Stimulated activated CD4-positive, alpha-beta T cell treated with anti-CD3 and anti-CD28 coated beads, Interleukin-1b, Interleukin-23, amount 100 ng/mL, for 24 hours (primary cell): ENCODE measurements at places on chromosomes 5 and 9.

DNA sequence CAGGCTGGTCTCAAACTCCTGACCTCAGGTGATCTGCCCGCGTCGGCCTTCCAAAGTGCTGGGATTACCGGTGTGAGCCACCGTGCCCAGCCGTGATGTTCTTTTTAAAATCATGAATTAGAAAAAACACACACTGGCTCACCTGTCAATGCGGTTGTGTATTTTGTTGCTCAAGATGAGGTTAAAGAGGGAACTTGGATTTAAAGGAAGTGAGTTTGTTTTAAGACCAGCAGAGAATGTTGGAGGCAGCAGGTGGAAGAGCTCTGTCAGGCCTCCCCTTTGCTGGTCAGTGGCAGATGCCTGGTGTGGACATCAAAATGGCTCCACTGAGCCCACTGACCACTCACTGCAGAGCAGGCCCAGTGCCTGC lies 38.9 kb downstream of the WNK2 start:
- no peak for DNase-seq

DNA sequence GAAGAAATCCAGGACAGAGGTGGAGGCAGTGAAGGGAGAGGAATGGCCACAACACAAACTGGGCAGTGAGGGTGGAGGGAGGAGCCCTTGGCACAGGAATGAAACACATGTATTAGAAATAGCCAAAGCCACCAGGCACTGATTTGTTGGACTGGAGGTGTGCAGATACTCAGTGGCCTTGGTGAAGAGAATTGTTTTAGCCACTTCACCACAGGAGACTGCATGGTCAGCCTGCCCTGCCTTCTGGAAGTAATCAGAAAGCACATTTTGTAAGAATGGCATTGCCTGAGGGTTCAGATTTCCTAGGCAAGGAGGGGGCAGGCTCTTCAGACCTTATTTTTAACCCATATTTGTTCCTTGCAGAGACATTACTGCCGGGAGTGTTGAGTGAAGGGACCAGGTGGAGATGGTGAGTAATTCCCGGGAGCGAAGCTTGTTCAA lies 2.2 kb downstream of the SGCD start:
- no peak for DNase-seq

DNA sequence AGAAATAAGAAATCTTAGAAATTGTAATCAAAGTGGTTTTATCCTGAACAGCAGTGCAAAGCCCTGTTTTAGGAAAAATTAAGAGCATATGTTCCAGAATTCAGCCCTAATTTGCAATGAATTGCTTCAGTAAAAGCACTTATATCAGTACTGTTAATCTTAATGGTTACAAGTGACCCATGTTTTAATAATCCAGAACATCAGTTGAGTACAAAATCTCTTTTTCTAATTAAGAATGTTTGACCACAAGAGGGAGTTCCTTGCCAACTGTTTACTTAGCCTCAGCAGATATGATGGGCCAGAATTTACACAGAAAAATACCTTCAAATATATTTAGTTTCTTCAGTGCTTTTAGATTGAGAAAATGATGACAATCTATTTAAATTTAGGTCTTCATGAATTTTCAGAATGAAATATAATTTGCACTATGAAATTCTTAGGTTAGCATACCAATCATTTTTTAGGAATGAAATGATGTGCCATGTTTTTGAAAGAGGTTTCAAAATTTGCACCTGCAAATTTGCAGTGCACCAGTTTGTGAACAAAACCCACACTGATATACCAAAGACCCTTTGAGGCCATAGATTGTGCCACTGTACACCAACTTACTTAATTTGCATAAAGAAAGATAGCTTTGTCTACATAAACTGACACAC lies 926.3 kb upstream of the ARRDC3 start:
- DNase-seq = no peak

- no peak for DNase-seq
These were observed 29.1 kb downstream of the MTX3 start for GRCh38 chr5:79961716-79962574.

- DNase-seq = no peak
These were observed 11.1 kb upstream of the TTC23L start for GRCh38 chr5:34827588-34828506.

DNA sequence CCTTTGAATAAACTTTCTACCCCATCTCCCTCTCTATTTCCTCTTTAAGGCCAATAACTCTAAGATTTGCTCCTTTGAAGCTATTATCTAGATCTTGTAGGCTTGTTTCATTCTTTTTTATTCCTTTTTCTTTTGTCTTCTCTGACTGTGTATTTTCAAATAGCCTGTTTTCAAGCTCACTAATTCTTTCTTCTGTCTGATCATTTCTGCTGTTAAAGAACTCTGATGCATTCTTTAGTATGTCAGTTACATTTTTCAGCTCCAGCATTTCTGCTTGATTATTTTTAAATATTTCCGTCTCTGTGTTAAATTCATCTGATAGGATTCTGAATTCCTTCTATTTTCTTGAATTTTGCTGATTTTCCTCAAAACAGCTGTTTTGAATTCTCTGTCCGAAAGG lies 15.3 kb upstream of the LIX1 start:
- no peak for DNase-seq

DNA sequence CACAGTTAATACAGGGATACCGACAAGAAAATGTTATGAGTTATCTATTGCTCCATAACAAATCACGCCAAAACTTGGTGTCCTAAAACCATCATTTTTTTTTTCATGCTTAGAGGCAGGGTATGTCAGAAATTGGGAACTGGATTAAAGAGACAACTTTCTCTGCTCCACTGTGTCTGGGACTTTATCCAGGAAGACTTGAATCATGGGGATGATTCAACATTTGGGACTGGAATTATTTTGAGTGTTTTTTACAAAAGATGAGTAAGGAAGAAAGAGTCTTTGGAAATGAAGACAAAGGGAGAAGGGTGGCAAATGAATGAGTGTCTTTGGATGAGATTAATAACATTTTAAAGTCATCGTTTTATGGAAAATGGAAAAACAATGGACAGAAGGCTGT lies 1883.7 kb upstream of the C9orf72 start:
- no peak for DNase-seq

DNA sequence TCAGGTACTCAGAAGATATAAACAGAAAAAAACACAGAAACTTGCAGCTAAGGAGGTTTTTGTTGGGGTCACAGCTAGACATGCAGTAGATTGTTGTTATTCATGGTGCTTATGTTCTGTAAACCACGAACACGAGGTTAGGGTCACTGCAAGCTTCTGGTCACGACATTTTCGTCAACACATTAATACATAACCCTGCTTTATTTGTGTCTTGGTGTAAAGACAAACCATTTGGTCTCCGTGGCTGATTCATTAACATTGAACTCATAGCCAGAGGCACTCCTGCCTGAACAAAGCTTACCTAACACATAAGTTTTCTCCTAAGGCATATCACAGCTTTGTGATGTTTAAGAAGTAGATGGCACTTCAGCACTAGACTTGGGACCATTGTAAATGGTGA lies 16.9 kb downstream of the TEK start:
- no peak for DNase-seq

GRCh38 chr9:21830589-21830988 lies 28.2 kb downstream of the MTAP start:
- DNase-seq = no peak

GRCh38 chr5:102578362-102578761 lies 79.6 kb upstream of the SLCO6A1 start:
- DNase-seq = no peak

- no peak for DNase-seq
These were observed 533 bp downstream of the DCANP1 start for GRCh38 chr5:135446615-135447014.

DNA sequence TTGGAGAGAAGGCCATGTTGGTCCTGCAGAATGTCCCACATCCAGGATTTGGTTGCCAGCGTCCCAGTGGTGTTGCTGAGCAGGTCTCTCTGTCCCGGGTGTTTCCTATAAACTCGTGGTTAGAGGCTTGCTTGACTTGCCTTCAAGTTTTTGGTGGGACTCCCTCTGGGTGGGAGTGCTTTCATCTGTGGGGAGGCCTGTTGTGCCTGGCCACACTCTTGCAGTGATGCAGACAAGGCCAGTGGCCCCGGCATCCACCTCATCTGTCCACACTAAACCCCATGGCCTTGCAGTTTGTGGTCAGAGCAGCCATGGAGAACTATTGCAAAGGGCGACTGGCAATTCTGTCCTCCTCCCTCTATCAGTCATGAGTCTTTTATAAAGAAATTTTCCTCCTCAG lies 71.8 kb downstream of the PHF2 start:
- DNase-seq = no peak

DNA sequence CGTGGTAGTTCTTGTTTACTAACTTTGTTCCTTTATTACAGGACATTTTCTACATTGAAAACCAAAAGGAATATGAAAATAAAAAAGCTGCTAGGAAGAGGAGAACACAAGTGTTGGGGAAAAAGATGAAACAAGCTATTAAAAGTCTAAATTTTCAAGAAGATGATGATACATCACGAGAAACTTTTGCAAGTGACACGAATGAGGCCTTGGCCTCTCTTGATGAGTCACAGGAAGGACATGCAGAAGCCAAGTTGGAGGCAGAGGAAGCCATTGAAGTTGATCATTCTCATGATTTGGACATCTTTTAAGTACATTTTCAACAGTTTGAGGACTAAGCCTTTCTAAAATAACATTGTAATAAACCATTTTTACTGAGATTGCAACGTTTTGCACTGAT lies 23.8 kb downstream of the PHAX start:
- DNase-seq = no peak

- no peak for DNase-seq
These were observed 50.3 kb downstream of the ALG2 start for GRCh38 chr9:99171225-99172123.

- no peak for DNase-seq
These were observed 169.5 kb upstream of the HAPLN1 start for GRCh38 chr5:83889971-83890745.

DNA sequence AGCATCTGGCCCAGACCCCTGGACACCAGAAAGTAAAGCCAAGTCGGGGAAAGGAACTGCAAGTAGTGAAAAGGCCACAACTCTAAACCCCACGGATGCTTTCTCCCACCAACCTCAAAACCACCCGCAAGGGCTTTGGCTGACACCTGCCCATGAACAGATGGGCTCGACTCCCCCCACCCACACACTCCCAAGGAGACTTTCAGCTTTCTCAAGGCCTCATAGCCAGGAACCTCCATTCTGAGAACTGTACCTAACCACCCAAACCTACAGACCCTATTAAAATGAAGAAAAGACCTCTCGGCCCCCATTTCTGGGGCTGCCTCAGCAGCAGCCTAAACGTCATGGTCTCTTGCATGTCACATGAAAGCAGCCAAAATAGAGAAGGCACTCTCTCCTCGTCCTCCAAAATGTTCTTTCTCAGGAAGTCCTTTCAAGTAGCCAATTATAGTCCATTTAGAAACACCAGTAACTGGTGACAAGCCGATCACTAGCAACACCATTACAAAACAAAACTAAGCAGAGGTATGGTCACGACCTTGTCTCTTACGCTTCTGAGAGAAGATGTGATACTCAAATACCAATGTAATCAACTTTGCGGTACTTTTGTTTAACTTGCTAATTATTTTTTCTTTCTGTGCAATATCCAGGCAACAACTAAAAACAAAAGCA lies 2.9 kb downstream of the B4GALT1 start:
- no peak for DNase-seq

- no peak for DNase-seq
These were observed 54.4 kb downstream of the GNAQ start for GRCh38 chr9:77977210-77977611.

GRCh38 chr5:83204651-83205050 lies 127.3 kb downstream of the XRCC4 start:
- no peak for DNase-seq

GRCh38 chr9:111740739-111741138 lies 54.0 kb downstream of the SHOC1 start:
- DNase-seq = no peak

- DNase-seq = no peak
These were observed 13.0 kb downstream of the ROR2 start for GRCh38 chr9:91937056-91937455.

- DNase-seq = peak; percentile 54
These were observed 36.7 kb upstream of the ARRDC3 start for GRCh38 chr5:91419571-91420537.

GRCh38 chr5:38060354-38060753 lies 198.0 kb upstream of the EGFLAM start:
- no peak for DNase-seq

GRCh38 chr5:169637085-169637548 lies at the start of gene DOCK2:
Gene DOCK2 (plus strand): TSS chr5:169637275. CDS start chr5:169637327, 52 bp downstream.
- peak; percentile 30 for DNase-seq

GRCh38 chr5:115289104-115289503 lies 7.3 kb downstream of the CCDC112 start:
- no peak for DNase-seq

DNA sequence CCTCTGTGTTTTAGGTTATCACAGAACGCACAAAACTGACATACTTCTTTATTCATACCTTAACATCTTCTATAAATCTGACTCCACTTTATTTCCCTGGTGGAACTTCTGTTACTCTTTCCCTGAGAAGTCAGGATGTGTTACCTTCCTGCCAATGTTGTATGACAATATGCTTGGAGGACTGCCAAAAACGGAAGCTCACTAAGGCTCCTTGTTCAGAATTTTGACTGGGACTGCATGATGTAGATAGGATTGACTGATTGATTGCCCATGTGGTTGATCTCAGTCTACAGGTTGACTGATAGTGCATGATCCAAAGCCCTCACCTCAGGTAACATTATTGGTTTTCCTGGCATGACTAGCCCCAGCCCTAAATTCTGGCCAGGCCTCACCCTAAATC lies 319.4 kb downstream of the TLR4 start:
- DNase-seq = no peak

DNA sequence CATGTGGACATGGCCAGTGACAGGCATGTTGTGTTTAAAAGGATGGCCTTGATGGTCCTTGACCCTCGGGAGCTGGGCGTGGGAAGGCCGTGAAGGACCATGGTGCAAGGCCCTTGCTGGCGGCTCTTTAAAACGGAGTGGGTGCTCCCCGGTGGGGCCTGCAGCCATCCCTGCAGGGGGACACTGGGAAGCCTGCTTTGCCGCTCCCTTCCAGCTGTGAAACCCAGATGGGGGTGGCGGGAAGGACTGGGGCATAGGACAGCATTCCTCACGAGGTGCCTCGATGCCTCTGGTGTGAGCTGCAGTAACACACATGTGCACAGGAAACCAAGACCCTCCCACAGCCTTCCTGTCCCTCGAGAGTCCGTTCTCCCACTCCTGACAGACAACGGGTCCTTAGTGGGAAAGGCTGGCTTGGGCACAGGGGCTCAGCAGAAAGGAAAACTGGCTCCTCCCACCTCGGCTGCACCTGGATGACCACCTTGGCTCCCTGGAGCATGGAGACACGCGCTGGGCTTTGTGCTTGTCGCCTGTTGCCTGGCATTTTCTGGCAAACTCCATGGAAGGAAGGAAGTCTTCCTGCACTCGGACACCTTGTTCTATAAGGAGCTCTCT lies 30.3 kb upstream of the IRX4 start:
- no peak for DNase-seq

- no peak for DNase-seq
These were observed 93.7 kb downstream of the FBXO38 start for GRCh38 chr5:148477429-148477828.
